ENCODE measurements at places on chromosomes 16 and 17.

- no peak for DNase-seq
These were observed 74.9 kb downstream of the CMIP start for GRCh38 chr16:81519301-81520150.

GRCh38 chr17:50471009-50471905 lies 2.6 kb upstream of the CHAD start:
- DNase-seq, result no peak

- DNase-seq, result no peak
These were observed 814 bp upstream of the RUNDC3A start for GRCh38 chr17:44307387-44308186.

GRCh38 chr16:1468426-1468810 lies 6.4 kb downstream of the CLCN7 start:
- DNase-seq, result no peak

DNA sequence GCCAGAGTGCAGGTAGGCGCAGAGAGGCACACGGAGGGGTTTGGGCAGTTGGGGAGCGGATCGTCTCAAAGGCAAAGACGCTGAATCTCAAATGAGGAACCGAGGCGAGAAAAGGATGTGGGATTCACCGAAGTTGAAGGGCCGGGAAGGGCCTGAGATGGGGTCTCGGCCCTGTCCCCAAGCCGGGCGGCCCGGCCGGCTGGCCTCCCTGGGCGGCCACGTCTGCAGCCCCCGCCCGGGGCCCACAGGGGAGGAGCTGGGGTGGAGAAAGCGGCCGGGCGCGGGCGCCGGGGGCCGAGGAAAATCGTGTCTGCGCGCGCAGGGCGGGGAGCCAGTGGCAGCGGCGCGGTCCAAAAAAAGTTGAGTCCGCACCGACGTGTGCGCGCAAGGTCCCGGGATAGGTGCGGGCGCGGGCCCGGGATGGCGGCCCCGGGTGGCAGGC lies 458 bp downstream of the SLC12A4 start:
- DNase-seq, result peak; percentile 6

DNA sequence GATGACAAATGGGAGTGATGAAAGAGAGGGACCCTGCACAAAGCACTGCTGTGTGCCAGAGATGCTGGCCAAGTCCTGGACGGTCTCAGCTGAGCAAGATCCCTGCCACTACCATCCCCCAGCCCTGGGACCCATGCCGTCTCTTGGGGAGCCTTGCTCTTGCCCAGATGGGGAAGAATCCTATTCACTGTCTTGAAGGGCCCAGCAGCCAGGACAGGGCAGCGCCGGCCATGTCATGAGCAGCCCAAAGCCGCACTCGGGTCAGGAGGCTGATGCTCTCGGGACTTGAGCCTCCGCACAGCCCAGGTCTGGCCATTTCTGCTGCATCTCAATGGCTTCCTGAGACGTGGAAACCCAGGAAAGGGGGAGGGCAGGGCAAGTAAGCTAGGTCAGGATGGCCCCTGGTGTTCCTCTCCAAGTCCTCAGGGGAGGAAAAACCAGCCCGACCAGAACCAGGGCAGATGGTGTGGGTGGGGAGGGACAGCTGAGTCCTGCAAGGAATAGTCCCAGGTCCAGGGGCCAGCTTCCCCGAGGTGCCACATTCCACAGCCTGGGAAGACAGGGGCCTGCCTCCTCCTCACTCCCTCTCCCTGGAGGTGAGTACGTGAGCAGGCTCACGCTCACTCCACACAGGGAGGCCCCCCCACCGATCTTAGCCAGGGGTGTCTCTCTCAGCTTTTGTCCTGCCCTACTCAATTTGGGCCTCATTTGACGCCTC lies 7.8 kb upstream of the KRT19 start:
- DNase-seq, result no peak

GRCh38 chr17:42111871-42112551 lies 503 bp downstream of the DHX58 start:
- peak; percentile 29 for DNase-seq

DNA sequence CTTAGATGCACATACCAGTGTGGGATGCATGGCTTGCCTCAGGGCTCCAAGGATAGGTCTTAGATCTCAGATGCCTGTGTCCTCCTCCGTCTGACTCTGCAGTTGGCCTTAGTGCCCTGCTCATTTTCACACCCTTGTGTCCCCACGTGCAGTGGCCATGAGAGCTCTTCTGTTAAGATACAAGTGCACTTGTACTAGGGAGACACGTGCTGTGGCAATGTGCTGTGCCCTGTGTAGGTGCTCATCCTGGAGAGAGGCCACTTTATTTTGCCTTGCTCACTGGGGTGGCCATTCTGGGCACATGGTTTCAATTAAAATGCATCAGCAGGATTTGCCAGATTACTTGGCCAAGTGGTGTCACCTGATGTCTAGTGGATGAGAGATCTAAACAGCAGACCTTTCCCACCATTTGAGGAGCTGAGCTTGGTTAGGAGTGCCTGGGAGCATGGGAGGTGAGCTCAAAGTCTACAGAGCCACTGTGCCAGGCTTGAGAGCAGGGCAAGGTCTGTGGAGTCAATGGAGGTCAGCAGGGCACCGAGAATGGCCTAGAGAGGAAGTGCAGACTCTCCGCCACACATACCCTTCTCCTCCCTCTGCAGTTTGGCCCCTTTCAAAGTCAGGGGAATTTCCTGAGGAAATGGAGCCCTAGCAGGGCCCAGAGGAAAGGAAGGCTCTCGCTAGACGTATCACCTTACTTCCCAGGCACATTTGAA lies 25.2 kb upstream of the SMPD3 start:
- no peak for DNase-seq

GRCh38 chr16:89004209-89004831 lies 27.3 kb upstream of the CBFA2T3 start:
- no peak for DNase-seq

- DNase-seq, result no peak
These were observed 3.2 kb downstream of the SNTB2 start for GRCh38 chr16:69190046-69190588.

GRCh38 chr17:38583176-38583575 lies 22.6 kb downstream of the SRCIN1 start:
- DNase-seq, result no peak

GRCh38 chr16:47284999-47285398 lies 141.3 kb upstream of the NETO2 start:
- no peak for DNase-seq

DNA sequence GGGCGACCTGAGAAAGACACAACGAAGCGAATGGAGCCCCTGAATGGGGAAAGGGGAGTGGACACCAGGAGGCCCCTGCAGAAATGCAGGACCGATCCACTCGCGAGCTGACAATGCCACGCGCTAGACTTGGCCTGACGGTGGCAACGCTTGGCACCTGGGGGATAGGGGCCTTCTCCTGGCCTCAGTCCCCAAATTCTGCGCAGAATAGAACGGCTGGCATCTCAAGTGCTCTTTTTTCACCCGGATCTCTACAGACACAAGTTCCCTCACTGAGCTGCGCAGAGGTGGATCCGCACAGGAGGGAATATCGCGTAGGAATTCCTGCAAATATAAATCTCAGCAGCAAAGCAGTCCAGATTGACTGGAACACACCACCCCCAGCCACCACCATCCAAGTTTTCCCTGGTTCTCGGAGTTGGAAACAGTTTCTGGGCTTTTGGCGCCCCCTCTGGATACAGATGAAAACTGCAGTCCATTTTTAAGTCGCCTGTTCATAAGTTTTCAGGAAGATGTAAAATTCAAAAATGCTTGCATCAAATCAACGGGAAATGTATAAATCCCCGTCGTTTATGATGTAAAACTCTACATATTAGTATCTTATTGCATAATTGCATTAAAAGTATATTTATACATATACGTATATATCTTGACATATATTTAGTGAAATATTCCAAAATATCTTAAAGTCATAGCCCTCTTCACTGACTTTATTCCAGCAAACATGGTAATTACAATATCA lies 2.3 kb upstream of the SOX9 start:
- DNase-seq, result peak; percentile 19

GRCh38 chr17:42027961-42028790 lies 8.3 kb downstream of the NKIRAS2 start:
- DNase-seq, result no peak

- no peak for DNase-seq
These were observed 350.6 kb downstream of the CDH11 start for GRCh38 chr16:64771273-64771672.

DNA sequence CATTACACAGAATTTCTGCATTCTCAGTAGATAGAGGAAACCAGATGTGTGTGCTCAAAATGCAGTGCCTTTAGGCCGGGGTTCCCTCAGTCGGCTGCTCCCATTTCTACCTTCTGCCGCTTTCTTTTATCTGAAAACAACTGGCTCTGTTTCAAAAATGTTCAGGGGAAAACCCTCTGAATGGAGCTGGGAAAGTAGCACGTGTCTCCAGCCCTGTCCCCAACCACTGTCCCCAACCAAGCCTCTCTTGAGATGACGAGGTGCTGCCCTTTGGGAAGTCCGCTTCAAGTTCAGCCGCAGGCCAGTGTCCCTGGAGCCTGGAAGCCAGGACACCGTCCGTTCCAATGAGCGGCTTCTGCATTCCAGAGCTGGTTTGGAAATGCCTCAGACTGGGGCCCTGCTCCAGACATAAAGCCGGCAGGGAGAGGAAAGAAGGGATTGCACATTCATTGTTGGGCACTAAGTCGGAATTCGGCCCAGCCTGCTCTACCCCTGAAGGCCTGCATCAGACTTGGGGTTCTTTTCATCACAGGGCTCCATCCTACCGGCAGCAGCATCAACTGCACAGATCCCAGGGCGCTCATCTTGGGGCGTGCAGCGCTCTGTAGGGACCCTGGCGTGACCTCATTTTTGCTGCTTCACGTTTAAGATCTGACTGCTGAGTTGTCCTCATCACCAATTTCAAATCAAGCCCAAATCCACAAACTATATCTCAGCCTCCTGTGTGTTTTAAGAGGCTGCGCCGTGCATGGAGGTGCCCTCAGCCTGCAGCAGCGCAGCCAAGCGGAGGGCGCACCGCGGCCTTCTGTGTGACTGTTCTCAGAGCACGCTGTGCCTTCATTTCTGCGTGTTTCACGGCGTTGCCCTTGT lies 111.3 kb downstream of the BANP start:
- DNase-seq, result no peak

DNA sequence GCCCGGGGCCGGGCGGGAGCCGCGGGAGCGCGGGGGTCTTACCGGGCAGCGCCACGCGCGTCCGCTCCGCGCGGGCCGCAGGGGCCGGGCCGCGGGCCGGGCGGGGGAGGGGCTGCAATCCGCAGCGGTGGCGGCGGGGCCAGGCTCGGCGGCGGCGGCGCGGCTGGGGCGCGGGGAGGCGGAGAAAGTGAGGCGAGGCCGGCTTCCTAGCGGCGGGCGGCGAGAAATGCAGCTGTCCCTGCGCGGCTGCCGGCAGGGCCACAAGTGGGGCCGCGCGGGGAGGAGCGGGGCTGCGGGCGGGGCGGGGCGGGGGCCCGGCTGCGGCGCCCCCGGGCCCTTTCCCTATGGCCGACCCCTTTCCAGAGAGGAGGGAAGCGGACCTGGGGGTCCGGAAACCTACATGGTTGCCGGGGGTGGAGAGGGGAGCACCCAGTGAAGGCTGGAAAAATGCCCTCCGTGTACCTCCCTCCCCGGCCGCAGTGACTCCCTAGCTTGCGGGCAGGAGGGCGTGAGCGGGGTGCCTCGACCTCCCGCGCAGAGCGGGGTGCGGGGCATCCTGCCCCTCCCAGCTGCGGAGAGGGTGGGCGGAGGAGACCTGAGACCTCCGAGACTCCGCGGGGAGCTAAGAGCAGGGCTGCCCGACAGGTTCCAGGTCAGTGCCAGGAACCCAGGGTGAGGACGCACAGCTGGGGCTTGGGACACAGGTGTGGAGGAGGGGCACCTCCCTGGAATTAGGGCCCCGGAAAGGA lies at the start of gene CUEDC1:
Gene CUEDC1, minus strand, starts transcription at position 230 of the 749 bp plus-strand sequence. CDS start 69,848 bp downstream, outside the sequence.
- peak; percentile 67 for DNase-seq

DNA sequence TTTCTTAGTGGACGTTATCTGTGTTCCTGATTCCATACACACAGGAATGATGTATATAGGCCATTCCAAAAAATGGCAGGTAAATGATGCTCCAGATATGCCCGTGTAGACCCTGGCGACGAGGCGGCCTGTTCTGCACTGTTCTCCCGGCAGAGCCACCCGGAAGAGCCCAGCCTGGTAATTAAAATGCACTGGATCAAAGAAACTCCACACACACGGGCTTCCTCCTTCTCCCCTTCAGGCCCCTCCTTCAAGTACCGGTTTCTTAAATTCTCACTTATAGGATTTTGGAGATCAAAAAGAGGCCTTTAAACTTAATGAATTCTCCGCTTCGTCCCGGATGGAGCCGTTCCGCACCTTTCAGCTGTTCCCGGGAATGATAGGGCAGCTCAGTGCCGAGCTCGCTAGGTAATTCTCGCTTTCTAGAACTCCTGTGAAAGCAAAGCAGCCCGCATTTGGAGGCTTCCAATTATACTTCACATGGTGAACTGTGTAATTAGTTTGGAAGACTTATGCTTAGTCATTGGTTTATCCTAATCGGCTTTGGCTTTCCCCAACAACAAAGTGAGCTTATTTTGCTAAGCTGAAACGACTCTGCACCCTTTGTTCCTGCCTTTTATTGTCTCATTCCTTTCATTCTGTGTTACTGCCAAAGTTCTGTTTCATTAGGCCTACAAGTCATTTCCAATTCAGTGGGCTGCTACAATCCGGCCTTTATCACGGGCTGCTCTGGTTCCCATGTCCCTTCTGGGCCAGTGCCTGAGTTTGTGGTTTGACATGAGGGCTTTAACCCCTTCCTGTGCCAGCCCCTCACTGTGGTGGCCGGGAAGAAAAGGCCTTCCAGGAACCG lies 150.0 kb downstream of the MSI2 start:
- DNase-seq, result no peak
